ENCODE measurements at places on chromosomes 1 and 21.
A peak's percentile ranks its signal among the peaks of the same experiment; 100 is the strongest.

DNA sequence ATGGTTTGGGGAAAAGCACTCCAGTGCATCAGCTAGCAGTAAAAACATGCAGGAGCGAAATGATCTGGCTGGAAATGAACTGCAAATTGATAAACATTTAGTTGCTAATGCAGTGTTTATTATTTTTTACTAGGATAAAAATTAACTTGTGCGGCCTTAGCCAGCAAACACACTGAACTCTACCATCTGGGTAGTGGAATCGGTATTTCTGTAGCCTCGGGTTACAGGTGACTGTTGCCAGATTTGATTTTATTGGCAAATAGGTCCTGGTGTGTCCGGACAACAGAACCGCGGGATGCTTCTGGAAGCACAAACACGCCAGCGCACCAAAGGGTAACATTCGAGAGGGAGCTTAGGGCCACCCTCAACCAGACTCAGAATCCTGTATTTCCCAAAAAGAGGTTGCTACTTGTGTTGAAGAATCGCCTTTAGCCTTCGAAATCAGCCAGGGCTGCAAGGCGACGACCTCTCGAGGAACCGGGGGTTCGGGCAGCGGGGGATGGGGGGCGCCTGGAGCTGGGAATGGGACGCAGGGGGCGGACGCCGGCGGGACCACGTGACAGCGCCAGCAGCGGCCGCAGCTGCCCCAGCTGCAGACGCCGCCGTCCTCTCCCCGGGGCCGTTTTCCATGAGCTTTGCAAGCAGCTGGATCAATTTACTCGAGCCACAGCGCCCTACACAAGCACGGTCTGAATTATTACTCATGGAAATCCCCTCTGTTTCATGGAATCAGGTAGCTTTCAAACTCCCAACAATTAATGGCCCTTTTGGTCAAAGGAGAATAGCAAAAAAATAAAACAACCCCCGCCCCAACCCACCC, 158.8 kb downstream of the TOMM20 start:
- no peak for DNase-seq

DNA sequence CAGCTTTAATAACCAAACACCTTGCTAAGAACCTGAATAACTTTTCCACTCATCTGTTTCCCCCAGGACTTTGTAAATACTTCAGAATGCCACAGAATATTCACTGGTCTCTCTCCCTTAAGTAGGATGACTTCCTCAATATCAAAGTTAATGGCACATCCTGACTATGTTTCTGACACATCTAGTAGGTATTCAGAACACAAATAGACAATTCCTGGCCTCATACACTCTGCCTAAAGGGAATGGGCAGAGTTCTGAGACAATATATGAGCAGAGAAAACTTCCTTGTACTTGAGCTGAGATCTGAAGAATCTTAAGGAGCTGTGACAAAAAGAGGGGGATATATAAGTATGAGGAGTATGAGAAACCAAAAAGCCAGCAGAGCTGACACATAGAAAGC, 34.8 kb downstream of the ANKRD13C start:
- no peak for DNase-seq

- DNase-seq, result no peak
These were observed 35.8 kb downstream of the CRYAA start for GRCh38 chr21:43204638-43205037.

GRCh38 chr1:161174911-161175310, 2.4 kb downstream of the B4GALT3 start:
- no peak for DNase-seq

GRCh38 chr21:33433001-33433400, 29.8 kb downstream of the IFNGR2 start:
- no peak for DNase-seq

GRCh38 chr1:205257735-205258134, 30.0 kb downstream of the TMCC2 start:
- DNase-seq, result no peak

DNA sequence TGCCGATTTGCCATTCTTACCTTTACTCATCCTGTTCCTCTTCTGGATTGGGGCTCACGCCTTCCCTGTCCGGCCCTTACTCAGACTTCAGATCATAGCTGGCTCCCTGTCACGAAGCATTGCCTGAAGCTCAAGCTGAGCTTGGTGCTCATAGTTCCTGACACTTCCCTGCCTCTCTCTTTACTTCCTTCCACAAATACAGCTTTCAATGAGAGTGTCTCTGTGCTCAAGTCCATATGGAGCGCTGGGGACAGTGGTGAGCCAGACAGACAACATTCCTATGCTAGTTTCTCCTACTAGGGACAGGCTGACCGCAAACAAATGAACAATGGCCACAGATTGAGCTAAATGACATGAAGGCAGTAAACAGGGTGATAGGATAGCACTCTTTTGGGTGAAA, 38.1 kb downstream of the HHAT start:
- DNase-seq, result no peak

- DNase-seq, result no peak
These were observed 2.7 kb downstream of the IFFO2 start for GRCh38 chr1:18953731-18954231.

DNA sequence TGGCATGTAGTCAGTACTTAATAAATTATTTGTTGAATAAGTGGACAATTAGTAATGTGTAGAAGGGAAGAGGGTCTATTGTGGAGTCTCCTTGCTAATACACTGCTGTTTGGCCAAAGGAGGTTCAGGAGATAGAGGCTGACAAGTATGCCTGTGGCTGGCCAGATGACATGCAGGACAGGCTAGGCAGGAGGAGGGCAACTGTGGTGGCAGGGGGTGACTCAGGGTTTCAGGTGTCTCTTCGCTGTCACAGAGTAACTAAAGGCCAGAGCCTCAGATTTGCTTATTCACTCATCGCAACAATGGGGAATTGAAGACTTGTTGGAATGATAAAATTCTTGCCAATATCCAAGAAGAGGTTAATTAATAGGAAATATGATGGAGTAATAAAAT, 33.1 kb downstream of the THRAP3 start:
- DNase-seq, result no peak

DNA sequence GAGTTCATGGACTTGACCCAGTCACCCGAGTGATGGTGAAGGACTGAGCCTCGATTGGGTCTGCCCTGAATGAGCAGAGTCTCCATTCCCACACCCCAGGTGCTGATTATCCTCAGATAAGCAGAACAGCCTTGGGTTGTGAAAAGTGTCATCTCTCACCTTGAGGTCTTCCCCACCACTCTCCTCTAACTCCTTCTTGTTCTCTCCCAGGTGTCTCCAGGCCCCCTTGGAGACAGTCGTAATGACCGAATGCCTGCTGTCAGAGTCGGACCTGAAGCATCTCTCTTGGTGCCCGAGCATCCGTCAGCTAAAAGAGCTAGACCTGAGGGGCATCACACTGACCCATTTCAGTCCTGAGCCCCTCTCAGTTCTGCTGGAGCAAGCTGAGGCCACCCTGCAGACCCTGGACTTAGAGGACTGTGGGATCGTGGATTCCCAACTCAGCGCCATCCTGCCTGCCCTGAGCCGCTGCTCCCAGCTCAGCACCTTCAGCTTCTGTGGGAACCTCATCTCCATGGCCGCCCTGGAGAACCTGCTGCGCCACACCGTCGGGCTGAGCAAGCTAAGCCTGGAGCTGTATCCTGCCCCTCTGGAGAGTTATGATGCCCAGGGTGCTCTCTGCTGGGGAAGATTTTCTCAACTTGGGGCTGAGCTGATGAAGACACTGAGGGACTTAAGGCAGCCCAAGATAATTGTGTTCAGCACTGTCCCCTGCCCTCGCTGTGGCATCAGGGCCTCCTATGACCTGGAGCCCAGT, 3.4 kb downstream of the PRAMEF12 start:
- no peak for DNase-seq

DNA sequence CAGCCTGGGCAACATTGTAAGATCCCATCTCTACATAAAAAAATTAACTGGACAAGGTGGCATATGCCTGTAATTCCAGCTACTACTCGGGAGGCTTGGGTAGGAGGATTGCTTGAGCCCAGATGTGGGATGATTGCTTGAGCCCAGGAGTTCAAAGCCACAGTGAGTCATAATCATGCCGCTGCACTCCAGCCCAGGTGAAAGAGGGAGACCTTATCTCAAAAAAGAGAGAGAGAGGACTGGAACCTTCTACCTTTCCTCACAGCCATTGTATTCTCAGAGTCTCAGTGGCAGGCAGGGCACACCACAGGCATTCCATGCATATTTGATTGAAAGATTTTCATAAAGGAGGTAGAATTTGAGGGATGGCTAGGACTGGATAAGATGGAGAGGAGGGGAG, 78.4 kb downstream of the KIF14 start:
- no peak for DNase-seq

GRCh38 chr1:98001764-98002163, 80.9 kb upstream of the DPYD start:
- no peak for DNase-seq

DNA sequence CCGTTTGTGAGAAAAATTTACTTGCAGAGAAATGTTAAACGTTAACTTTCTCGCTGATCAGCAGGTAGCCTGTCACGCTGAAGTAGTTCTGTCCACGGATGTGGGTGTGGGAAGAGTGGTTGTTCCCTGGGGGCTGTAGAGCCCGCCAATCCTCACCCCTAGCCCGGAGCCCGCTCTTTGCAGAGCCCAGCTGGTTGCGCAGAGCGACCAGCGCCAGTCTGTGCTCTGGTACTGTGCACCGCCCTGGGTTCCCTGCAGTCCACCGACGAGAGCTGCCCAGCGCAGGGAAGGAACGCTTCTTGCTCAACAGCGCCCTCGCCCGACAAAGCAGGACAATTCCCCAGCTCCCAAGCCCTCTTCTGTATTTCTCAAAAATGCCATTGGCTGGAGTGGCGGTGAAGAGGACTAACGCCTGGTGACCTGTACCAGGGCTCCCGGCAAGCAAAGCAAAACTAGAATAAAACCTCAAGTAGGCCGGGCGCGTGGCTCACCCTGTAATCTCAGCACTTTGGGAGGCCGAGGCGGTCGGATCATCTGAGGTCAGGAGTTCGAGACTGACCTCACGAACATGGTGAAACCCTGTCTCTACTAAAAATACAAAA, 3.3 kb downstream of the RIPPLY3 start:
- peak; percentile 67 for DNase-seq

DNA sequence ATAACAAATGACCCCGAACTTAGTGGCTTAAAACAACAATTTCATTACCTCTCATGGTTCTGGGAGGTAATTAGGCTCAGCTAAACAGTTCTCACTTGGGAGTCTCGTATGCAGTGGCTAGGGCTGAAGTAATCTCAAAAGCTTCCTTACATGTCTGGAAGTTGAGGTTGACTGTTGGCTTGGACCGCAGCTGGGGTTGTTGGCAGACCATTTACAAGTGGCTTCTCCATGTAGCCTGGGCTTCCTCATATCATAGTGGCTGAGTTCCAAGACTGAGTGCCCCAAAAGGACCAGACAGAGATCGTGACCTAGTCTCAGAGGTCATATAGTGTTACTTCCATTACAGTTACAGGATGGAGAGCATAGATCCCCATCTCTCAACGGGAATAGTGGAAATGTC, 2.4 kb upstream of the POGZ start:
- DNase-seq, result no peak

Measured in iPS DF 19.7 (cell line).